ENCODE measurements at places on chromosomes 4 and X. TPM values are rescaled to one million over a fixed set of nuclear protein-coding genes. Genes with fewer than 3 reads are reported as not detected.

Gene CXorf49
- not detected for total RNA-seq

GRCh38 chr4:82223715-82224114 lies 150.1 kb downstream of the HNRNPD start:
- H3K36me3 ChIP-seq: no peaks in the 10 kb centered on the region
- H3K4me3 ChIP-seq: no peak overlapping the region
- H3K27me3 ChIP-seq: no peaks in the 10 kb centered on the region
- H3K27ac ChIP-seq: no peak overlapping the region

DNA sequence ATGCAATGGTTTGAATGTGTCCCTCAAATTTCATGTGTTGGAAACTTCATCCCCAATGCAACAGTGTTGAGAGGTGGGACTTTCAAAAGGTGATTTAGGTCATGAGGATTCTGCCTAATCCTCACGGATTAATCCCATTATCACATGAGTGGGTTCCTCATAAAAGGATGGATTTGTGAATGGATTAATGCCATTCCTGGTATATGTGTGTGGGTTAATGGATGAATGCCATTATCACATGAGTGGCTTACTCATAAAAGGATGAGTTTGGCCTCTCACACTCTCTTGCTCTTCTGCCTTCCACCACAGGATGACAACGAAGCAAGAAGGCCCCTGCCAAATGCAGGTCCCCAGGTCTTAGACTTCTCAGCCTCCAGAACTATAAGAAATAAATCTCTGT lies 30.5 kb upstream of the NEUROG2 start:
- H3K27ac ChIP-seq: no peak overlapping the region
- no peak for DNase-seq
- no peaks in the 10 kb centered on the region for H3K4me1 ChIP-seq
- no peaks in the 10 kb centered on the region for H3K36me3 ChIP-seq
- H3K4me3 ChIP-seq: no peak overlapping the region

DNA sequence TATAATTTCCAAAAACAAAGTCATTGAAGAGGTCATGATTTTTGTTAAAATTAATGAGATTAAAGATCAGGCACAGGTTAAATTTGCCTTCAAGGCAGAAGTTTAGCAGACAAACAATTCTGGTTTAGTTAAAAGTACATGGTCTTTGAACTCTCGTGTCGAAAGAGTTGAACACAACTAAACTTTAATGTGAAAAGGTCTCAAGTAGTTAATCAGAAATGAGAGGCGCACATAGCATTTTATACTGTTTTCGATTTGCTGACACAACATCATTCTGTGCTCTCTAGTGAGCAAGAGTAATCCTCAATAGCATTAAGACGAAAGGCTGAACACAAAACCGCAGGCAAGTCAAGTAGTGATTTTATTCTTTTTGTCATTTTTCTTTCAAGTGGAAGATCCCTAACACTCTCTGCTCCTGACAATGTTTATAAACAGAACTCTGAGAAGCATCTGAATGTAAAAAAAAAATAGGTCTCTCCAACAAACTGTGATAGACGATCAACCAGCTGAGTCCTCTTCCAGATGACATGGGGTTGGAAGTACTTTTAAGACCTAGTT lies 49.8 kb downstream of the SH3RF1 start:
- H3K36me3 ChIP-seq: no peaks in the 10 kb centered on the region
- no peak overlapping the region for H3K27ac ChIP-seq
- no peaks in the 10 kb centered on the region for H3K27me3 ChIP-seq
- H3K4me3 ChIP-seq: no peak overlapping the region
- no peaks in the 10 kb centered on the region for H3K4me1 ChIP-seq
- no peak for DNase-seq

DNA sequence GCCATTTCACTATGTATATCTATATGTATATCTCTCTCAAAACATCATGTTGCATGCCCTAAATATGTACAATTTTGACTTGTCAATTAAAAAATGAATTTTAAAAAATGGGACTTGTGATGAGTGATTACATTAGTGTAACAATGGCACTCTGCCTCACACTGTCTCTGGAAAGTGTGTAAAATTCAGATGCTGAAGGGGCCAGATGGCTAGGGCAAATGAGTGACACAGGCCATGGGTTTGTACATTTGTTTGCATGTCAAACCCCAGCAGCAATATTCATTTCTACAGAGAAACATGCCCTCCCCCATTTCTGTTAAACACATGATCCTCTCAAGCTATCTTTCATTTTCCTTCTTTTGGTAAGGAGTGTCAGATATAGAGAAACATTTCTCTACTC lies 8.1 kb downstream of the SCARB2 start:
- no peak overlapping the region for H3K27ac ChIP-seq
- no peaks in the 10 kb centered on the region for H3K27me3 ChIP-seq
- DNase-seq: no peak
- H3K36me3 ChIP-seq: no peaks in the 10 kb centered on the region

DNA sequence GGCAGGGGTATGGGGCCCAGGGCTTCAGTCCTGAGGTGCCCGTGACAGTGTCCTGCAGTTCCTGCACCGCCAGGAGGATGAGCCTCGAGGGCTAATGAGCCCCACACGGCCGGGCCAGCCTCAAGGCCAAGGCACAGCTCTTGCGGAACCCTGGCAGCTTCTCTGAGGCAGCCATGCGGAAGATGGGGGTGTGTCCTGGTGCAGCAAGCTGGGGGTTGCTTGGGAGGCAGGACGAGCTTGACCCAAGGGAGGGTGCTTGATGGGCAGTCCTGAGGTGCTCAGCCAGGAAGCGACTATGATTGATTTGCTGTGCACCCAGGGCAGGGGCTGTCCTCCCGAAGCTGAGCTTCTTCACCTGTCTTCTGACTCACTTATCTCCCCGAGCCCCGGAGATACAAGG lies 9.1 kb upstream of the FGFR3 start:
- no peaks in the 10 kb centered on the region for H3K36me3 ChIP-seq
- H3K4me3 ChIP-seq: no peak overlapping the region
- H3K27me3 ChIP-seq: no peaks in the 10 kb centered on the region
- DNase-seq: no peak
- no peak overlapping the region for H3K27ac ChIP-seq
- H3K4me1 ChIP-seq: no peaks in the 10 kb centered on the region

GRCh38 chr4:76898949-76899645 lies 1.2 kb upstream of the SOWAHB start:
- no peaks in the 10 kb centered on the region for H3K36me3 ChIP-seq
- H3K4me3 ChIP-seq: no peak overlapping the region
- H3K4me1 ChIP-seq: peaks cover 4% of the 10 kb centered on the region
- no peak for DNase-seq
- H3K27me3 ChIP-seq: peaks cover 23% of the 10 kb centered on the region

GRCh38 chr4:57632564-57632963 lies 522.4 kb upstream of the IGFBP7 start:
- no peaks in the 10 kb centered on the region for H3K27me3 ChIP-seq
- no peaks in the 10 kb centered on the region for H3K4me1 ChIP-seq
- no peak overlapping the region for H3K4me3 ChIP-seq
- no peak overlapping the region for H3K27ac ChIP-seq
- DNase-seq: no peak

Gene ZCCHC4
- 13.0 TPM for total RNA-seq

DNA sequence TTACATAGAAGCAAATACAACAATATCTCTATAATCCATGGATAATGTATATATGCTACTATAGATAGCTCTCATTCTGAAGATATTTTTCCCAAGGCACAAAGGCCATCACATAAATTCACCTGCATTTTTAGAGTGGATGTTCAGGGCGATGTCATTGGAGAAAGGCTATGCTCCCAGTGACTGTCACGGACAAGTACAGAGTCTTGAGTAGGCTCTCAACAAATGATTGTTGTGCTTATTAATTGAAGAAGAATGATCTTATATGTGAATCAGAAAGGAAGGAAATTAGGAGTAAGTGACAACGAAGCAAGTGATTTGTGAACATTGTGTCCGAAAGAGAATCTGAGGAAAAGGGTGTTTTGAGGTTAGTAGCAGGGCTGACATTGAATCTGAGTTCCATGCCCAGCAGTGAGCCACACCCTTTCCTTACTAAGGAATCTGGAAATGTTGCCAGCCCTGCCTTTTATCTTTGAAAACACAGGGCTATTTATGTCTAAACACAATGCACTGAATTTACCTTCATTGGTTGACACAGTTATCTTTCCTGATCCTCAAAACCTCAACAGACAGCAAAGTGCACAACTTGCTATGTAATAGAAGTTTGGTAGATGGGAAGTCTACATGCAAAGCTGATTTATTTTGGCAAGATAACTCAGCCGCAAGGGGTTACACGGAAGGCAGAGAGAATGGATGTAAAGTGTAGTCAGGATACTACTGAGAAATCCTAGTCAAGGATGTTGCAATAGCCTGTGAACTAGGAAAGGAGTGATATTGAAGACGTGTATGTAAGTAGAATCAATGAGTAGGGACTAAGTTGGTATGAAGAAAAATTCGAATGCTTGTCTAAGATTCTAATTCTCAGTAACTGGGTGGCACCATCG lies 50.4 kb downstream of the SORBS2 start:
- no peak overlapping the region for H3K27ac ChIP-seq
- DNase-seq: no peak
- no peaks in the 10 kb centered on the region for H3K27me3 ChIP-seq
- no peaks in the 10 kb centered on the region for H3K4me1 ChIP-seq
- H3K36me3 ChIP-seq: no peaks in the 10 kb centered on the region
- no peak overlapping the region for H3K4me3 ChIP-seq

GRCh38 chr4:40240040-40240653 lies 43.3 kb downstream of the RHOH start:
- no peaks in the 10 kb centered on the region for H3K27me3 ChIP-seq
- peak overlapping the region; percentile 89 for H3K27ac ChIP-seq
- H3K4me1 ChIP-seq: peaks cover 98% of the 10 kb centered on the region
- no peak overlapping the region for H3K4me3 ChIP-seq

GRCh38 chrX:118630848-118631247 lies 96.6 kb upstream of the IL13RA1 start:
- no peaks in the 10 kb centered on the region for H3K4me1 ChIP-seq

DNA sequence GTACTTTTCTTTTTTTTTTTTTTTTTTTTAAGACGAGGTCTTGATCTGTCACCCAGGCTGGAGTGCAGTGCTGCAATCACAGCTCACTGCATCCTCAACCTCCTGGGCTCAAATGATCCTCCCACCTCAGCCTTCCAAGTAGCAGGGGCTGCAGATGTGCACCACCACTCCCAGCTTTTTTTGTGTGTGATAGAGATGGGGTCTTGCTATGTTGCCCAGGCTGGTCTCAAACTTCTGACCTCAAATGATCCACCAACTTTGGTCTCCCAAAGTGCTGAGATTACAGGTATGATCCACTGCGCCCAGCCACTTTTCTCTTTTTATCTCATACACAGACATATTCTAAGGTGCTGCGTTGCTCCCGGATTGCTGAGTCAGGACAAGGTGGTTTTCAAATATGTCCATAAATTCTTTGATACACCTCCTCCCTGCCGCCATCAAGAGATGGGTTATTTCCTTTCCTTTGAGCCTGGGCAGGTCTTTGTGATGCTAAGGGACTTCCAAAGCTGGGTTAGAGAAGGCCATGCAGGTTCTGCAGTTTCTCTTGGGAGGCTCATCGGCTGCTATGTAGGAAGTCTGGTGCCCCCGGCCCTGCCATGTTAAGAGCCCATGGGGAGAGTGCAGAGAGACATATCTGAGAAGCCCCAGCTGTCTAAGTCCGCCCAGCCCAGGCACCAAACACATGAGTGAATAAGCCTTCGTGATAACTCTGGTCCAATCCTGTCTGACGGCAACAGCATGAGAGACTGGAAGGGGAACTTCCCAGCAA lies 8.4 kb upstream of the PLA2G12A start:
- DNase-seq: no peak
- H3K27me3 ChIP-seq: peaks cover 4% of the 10 kb centered on the region
- no peak overlapping the region for H3K27ac ChIP-seq
- H3K4me1 ChIP-seq: no peaks in the 10 kb centered on the region

Gene GNRHR
- total RNA-seq: not detected

DNA sequence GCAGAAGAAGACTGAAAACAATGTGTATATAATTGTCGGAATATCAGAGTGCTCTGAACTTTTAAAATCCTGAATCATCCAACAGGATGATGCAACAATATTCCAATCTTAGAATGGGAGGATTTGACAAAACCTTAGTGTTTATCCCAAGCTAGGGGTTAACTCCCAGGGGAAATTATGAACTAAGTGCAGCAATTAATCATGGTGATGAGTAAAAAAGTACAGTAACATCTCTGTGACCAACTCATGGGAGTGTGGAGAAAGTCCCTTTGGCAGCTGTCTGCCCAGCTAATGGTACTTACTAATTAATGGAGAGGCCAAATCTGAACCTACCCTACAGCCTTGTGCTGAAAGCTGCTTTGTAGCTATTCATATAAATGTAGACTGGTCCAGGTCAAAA lies 257.6 kb upstream of the DDX53 start:
- H3K36me3 ChIP-seq: no peaks in the 10 kb centered on the region
- no peak overlapping the region for H3K4me3 ChIP-seq
- no peak overlapping the region for H3K27ac ChIP-seq

Gene IL2RG
- 379 TPM for total RNA-seq

Gene NELFA
- 47.0 TPM for total RNA-seq

GRCh38 chr4:51845711-51846110 lies 2.8 kb downstream of the DCUN1D4 start:
- no peak overlapping the region for H3K27ac ChIP-seq
- DNase-seq: no peak
- H3K27me3 ChIP-seq: no peaks in the 10 kb centered on the region
- peaks cover 12% of the 10 kb centered on the region for H3K4me1 ChIP-seq
- no peak overlapping the region for H3K4me3 ChIP-seq

- H3K27me3 ChIP-seq: no peaks in the 10 kb centered on the region
- no peak for DNase-seq
- H3K4me3 ChIP-seq: no peak overlapping the region
- no peaks in the 10 kb centered on the region for H3K36me3 ChIP-seq
- no peak overlapping the region for H3K27ac ChIP-seq
- peaks cover 14% of the 10 kb centered on the region for H3K4me1 ChIP-seq
Observed at GRCh38 chrX:40953369-40953768, 131.9 kb upstream of the USP9X start.

DNA sequence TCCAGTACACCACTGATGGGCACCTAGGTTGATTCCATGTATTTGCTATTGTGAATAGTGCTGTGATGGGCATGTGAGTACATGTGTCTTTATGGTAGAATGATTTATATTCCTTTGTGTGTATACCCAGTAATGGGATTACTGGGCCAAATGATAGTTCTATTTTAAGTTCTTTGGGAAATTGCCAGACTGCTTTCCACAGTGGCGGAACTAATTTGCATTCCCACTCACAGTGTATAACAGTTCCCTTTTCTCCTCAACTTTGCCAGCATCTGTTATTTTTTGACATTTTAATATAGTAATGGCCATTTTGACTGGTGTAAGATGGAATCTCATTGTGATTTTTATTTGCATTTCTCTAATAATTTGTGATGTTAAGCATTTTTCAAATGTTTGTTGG lies 25.9 kb downstream of the CC2D2A start:
- no peaks in the 10 kb centered on the region for H3K36me3 ChIP-seq
- H3K4me3 ChIP-seq: no peak overlapping the region
- no peaks in the 10 kb centered on the region for H3K4me1 ChIP-seq
- no peaks in the 10 kb centered on the region for H3K27me3 ChIP-seq

DNA sequence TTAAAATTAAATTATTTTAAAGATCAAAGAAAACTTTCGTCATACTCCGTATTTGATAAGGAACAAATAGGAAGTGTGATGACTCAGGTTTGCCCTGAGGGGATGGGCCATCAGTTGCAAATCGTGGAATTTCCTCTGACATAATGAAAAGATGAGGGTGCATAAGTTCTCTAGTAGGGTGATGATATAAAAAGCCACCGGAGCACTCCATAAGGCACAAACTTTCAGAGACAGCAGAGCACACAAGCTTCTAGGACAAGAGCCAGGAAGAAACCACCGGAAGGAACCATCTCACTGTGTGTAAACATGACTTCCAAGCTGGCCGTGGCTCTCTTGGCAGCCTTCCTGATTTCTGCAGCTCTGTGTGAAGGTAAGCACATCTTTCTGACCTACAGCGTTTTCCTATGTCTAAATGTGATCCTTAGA lies at the start of gene CXCL8:
Gene CXCL8 (plus strand): TSS at position 217 of the 426 bp plus-strand sequence. CDS start 90 bp downstream, at position 307.
- no peak within 1 kb of the TSS for H3K27ac ChIP-seq
- no peak within 1 kb of the TSS for H3K4me3 ChIP-seq
- H3K27me3 ChIP-seq: no peaks in the 10 kb centered on the region
- no peaks in the 10 kb centered on the region for H3K4me1 ChIP-seq
- DNase-seq: no peak

Gene TADA2B
- 46.4 TPM for total RNA-seq
